Muscle of leg (tissue), 16 donors: ENCODE measurements at places on chromosomes 7 and 10. TPM values are rescaled to one million over a fixed set of nuclear protein-coding genes. Genes with fewer than 3 reads are reported as not detected.

DNA sequence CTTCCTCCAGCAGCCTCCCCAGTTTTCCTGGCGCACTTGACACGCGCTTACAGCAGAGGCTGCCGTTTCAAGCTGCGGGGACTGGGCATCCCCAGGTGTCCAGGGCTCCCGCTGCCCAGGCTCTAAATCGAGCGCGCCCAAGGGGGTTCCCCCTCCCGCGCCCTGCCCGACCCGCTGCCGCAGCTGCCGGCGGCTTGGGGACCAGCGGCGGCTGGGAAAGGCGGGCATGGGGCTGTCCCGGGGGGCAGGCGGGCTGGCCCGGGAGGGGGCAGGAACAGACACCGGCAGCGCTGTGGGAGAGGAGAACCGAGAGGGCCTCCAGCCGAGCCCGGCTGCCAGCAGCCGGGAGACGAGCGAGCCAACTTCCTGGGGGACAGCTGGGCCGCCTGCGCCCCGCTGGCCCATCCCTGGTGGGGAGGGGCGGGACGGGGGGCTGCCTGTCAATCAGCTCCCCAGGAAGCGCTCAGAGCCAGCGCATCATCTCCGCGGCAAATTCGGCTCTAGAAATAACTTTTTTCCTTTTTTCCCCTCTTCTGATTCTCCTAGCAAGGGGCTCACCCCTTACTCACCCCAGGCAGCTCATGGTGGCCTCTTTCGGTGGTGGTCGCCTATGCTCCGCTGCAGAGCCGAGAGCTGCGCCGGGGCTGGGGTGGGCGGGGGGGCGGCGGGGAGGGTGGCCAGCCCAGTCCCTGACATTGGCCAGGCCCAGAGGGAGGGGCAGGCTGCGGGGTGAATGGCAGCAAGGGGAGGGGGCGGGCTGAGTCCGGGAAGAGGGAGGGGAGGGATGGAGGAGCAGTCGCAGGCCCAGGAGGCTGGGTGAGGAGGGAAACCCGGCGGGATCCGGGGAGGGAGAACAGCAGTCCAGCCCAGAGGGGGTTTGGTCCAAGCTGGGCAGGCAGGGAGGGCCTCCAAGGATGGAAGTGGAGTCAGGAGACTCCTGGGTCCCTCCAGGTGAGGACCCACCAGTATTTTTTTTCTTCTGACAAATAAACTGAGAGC is 14.7 kb downstream of the GRID2IP start:
- peak; percentile 51 for DNase-seq
- no peaks in the 10 kb centered on the region for H3K36me3 ChIP-seq
- H3K4me3 ChIP-seq = peak overlapping the region; percentile 27
- peaks cover 12% of the 10 kb centered on the region for H3K4me1 ChIP-seq

DNA sequence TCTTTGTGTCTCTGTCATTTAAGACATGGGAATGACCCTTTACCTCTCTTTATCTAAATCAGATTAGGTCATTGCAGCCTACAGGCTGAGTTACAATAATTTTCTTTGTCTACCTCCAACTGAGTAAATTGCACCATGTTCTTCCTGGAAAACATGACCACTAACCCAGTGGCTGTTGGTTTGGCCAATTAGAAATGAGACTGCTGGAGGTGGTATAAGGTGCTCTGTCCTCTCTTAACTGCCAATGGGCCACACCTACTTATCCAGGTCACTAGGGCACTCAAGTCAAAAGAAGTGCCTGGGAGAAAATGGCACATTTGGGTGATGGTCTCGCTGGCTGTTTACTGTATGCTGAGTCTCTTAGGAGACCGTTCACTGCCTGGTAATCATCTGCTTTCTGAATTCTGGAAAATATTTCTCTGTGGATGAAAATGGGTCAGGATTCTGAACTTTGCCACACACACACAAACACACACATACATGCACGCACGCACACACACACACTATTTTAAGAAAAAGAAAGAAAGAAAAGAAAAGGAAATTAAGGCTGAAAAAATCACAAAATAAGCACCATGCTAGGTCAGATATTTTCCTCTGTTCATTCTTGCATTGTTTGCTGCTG is 16.4 kb downstream of the STAMBPL1 start:
- H3K36me3 ChIP-seq = no peaks in the 10 kb centered on the region
- H3K4me3 ChIP-seq = no peak overlapping the region
- no peak for DNase-seq

DNA sequence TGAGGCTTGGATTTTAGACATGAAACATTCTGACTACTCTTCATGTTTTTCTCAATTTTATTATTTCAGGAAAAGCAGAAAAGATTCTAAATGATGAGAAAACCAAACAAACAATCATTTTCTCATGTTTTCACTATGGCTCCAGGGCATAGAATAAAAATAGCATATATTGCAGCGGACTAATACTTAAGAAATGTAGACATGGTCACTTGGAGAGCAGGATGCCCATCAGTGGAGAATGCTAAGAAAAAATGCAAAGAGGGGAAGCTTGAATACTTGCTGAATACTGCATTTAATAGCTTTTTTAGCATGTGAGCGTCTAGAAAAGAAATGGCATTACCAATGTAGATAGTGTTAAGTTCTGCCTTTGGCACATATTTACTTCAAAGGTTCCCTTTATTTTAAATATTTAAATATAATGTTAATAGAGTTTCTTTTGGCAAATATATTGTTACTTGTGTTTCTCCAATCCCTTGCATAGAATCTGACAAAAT is 107.9 kb downstream of the PPP1R17 start:
- no peaks in the 10 kb centered on the region for H3K4me1 ChIP-seq
- no peak overlapping the region for H3K27ac ChIP-seq
- DNase-seq = no peak
- no peaks in the 10 kb centered on the region for H3K27me3 ChIP-seq

GRCh38 chr10:84329986-84330651 is 1.7 kb downstream of the CCSER2 start:
- no peak for DNase-seq
- H3K27me3 ChIP-seq = no peaks in the 10 kb centered on the region
- no peaks in the 10 kb centered on the region for H3K36me3 ChIP-seq
- no peak overlapping the region for H3K27ac ChIP-seq
- H3K4me1 ChIP-seq = peaks cover 15% of the 10 kb centered on the region

GRCh38 chr7:12674861-12675260 is 12.6 kb upstream of the ARL4A start:
- H3K27me3 ChIP-seq = no peaks in the 10 kb centered on the region
- no peaks in the 10 kb centered on the region for H3K36me3 ChIP-seq
- no peaks in the 10 kb centered on the region for H3K4me1 ChIP-seq
- H3K27ac ChIP-seq = no peak overlapping the region
- no peak for DNase-seq
- no peak overlapping the region for H3K4me3 ChIP-seq

DNA sequence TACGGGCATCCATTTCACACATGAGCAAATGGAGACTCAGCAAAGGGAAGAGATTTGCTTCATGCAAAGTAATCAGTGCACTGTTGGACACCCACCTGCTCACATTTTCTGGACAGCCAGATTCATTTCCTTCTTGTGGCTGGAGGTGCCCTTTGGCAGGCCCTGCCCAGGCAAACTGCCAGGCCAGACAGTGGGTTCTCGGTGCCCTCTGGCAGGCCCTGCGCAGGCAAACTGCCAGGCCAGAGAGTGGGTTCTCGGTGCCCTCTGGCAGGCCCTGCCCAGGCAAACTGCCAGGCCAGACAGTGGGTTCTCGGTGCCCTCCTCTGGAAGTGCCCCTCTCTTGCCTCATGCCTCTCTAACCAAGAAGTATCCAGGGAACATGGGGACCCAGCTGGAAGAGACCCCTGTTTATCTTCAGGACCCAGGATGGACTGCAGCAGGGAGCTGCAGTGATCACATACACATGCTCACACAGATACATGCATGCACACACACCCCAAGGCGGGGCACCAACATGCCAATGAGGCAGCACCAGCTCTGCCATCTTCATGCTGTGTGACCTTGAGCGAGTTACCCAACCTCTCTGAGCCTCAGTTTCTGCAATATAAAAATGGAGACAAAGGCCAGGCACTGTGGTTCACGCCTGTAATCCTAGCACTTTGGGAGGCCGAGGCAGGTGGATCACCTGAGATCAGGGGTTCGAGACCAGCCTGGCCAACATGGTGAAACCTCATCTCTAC is 67.1 kb downstream of the OAT start:
- H3K4me3 ChIP-seq = no peak overlapping the region
- H3K27ac ChIP-seq = no peak overlapping the region
- no peaks in the 10 kb centered on the region for H3K36me3 ChIP-seq
- H3K4me1 ChIP-seq = peaks cover 14% of the 10 kb centered on the region

GRCh38 chr7:95577137-95577536 is 19.2 kb downstream of the PDK4 start:
- H3K4me1 ChIP-seq = no peaks in the 10 kb centered on the region
- no peak overlapping the region for H3K27ac ChIP-seq
- no peak for DNase-seq

DNA sequence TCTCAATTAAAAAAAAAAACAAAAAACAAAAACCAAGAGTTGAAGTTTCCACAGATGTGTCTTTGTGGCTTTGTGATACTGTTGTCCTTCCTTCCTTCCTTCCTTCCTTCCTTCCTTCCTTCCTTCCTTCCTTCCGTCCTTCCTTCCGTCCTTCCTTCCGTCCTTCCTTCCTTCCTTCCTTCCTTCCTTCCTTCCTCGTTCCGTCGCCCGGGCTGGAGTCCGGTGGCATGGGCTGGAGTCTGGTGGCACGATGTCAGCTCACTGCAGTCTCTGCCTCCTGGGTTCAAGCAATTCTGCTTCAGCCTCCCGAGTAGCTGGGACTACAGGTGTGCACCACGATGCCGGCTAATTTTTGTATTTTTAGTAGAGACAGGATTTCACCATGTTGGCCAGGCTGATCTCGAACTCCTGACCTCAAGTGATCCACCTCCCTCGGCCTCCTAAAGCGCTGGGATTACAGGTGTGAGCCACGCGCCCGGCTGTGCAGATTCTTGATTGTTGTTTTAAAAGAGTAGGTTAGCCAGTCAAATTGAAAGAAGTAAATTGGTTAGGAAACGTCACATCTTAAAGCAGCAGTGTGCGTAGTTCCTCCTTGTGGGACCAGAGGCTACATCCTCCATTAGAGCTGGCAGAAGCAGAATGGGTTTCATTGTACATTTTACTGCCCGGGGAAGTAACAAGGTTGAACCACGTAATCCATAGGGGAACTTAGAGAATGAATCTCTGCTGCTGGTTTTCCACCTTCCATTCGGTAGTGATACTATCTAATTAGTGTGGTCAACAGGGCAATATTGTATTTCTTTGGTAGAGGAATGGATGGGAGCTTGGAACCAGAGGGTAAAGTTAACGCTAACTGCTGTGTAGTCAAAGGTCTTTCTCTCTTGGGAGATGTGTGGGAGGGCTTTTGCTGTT is 20.6 kb downstream of the DNAJB6 start:
- DNase-seq = no peak
- H3K27me3 ChIP-seq = no peaks in the 10 kb centered on the region
- no peak overlapping the region for H3K4me3 ChIP-seq

- H3K4me3 ChIP-seq = no peak overlapping the region
- no peaks in the 10 kb centered on the region for H3K4me1 ChIP-seq
- H3K36me3 ChIP-seq = no peaks in the 10 kb centered on the region
- no peak for DNase-seq
- no peaks in the 10 kb centered on the region for H3K27me3 ChIP-seq
These were observed 6.4 kb downstream of the CYP3A7 start for GRCh38 chr7:99728615-99729014.

DNA sequence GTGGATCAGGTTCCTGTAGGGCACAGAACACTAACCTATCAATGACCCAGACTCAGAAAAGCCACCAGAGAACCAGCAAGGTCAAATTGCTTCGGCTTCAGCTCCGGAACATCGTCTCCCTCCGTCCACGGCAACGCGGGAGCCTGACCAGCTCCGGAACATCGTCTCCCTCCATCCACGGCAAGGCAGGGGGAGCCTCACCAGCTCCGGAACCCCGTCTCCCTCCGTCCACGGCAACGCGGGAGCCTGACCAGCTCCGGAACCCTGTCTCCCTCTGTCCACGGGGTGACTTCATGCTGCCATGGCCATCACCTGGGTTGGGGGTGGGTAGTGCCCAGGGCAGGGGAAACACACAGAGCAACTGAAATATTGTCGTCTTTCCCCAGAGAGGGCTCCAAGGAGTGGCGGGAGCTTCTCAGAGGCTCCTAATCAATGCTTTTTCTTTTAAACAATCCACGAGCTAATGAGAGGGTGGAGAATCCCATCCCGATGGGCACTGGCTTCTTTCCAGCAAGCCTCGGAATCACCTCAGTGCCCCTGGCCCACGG is 403.5 kb downstream of the DNAJB6 start:
- H3K27ac ChIP-seq = no peak overlapping the region
- H3K4me1 ChIP-seq = peaks cover 24% of the 10 kb centered on the region
- H3K27me3 ChIP-seq = peaks cover 41% of the 10 kb centered on the region
- no peaks in the 10 kb centered on the region for H3K36me3 ChIP-seq
- DNase-seq = no peak
- H3K4me3 ChIP-seq = no peak overlapping the region

GRCh38 chr10:124340033-124340760 is 78.5 kb downstream of the OAT start:
- DNase-seq = peak; percentile 74
- H3K27ac ChIP-seq = peak overlapping the region; percentile 86

Gene FLNC
- total RNA-seq = 339 TPM
